ENCODE measurements at places on chromosomes 12 and 14. TPM values are rescaled to one million over a fixed set of nuclear protein-coding genes. Genes with fewer than 3 reads are reported as not detected.

The TWF1 gene
- 129 TPM for total RNA-seq

The PPP1R1A gene
- 31.8 TPM for total RNA-seq

The DACT1 gene
- 37.8 TPM for total RNA-seq

The SPATS2 gene
- total RNA-seq: 51.9 TPM

The PRB2 gene
- not detected for total RNA-seq
